T-helper 22 cell (primary cell): ENCODE measurements at places on chromosomes 5 and 9.

DNA sequence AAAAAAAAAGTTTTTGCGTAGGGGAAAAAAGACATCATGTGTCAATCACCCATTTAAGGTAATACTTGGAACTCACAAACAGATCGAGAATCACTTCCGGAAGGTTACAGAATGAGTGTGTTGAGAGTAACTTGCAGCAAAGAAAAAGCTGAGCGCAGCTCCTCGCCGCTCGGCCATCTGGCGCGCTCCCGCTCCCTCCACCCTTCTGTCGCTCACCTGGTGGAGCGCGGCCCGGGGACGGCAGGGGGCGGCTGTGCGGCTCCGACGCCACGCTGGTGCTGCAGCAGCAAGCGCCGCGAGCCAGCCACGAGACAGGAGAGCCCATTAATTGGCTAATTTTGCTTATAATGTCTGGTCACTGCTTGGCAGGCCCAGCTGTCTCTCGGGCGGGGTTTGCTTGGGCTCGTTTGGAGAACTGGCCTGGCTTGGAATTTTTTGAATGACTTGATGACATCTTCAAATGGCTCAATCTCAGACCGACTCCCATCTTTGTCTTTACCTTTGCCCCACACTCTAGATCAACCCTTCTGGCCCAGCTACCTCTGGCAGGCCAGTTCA lies 601.8 kb downstream of the CCDC171 start:
- DNase-seq = no peak

DNA sequence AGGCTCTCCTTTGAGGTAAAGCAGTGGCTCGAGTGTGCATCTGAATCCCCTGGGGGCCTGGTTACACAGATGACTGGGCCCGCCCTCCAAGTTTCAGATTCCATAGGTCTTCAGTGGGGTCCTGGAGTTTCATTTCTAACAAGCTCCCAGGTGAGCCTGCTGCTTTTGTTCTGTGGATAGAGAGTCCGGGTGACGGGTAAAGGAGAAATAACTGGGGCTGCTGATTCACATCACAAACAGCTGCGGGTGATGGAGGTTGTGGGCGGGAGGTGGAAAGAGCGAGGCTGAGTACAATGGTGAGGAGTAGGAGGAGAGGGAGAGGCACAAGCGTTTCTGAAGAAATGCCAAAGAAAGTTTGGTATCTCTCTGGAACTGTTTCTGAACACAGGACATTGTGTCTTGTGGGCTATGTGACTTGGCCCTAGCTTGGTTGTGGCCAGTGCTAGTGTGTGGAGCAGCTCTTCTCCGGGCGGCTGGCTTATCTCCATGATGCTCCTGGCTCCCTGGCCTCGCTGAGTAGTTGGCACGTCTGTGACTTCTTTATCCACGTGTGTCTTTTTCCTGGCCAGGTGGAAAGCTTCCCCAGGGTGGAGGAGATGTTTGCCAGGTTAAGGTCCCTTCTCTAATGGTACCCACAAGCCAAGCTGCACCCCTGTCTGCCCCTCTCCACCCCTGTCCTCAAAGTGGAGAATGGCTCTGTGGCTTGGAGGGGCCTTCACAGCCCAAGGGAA lies 61.7 kb downstream of the HSPA4 start:
- no peak for DNase-seq

DNA sequence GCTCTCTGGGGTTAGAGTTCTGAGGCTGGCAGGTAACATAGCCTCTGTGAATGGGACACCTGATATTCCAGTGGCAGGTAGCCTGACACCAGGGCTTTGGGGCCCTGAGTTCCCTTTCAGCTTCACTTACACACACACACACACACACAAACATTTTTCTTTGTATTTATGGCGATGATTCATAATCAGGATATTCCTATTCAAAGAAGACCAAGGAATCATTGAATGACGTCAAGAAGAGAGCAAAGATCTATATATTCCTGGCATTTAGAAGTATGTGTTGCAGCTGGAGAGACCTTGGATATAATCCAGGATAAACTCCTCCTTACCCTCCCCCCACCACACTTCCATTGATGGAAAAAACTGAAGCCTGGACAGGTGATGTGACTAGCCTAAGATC lies 7.9 kb upstream of the ENTREP1 start:
- DNase-seq = no peak

- DNase-seq = no peak
Observed at GRCh38 chr9:124880501-124880900, 18.6 kb downstream of the ARPC5L start.

GRCh38 chr9:81682797-81683196 lies 6.5 kb downstream of the TLE1 start:
- DNase-seq = no peak

GRCh38 chr5:3222924-3223323 lies 372.7 kb upstream of the IRX1 start:
- no peak for DNase-seq

GRCh38 chr9:94850540-94851434 lies 124.3 kb downstream of the AOPEP start:
- DNase-seq = no peak

DNA sequence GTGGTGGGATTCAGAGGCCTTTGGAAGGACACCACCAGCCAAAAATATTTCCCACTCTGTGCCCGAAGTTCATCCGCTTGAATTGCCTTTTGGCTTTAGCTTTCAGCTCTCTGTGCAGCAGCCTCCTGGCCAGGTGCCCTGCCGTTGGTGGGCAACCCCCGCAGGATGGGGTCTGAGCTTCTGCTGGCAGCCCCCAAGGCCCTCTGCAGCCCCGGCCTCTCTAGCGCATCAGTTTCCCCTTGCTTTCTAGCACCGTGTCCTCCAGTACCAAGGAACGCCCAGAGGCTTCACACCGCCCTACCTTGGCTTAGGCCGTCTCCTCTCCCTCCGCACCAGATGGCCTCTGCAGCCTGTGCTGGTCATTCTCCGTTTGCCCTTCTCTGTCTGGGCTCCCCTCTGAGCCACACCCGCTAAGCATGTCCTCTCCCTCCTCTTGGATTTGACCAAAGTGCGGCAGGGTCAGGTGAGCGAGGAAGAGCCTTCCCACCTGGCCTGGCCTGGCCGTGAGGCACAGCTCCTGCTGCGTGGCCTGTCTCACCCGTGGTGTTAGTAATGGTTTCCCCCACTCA lies 4.2 kb upstream of the TSC1 start:
- DNase-seq = no peak

GRCh38 chr5:31470608-31471007 lies 61.3 kb downstream of the DROSHA start:
- no peak for DNase-seq

GRCh38 chr5:139896718-139897117 lies 101.1 kb downstream of the PSD2 start:
- no peak for DNase-seq

- DNase-seq = no peak
Observed at GRCh38 chr5:109374625-109375024, 35.1 kb downstream of the PJA2 start.

GRCh38 chr5:88145221-88145610 lies 123.4 kb downstream of the TMEM161B start:
- DNase-seq = no peak

DNA sequence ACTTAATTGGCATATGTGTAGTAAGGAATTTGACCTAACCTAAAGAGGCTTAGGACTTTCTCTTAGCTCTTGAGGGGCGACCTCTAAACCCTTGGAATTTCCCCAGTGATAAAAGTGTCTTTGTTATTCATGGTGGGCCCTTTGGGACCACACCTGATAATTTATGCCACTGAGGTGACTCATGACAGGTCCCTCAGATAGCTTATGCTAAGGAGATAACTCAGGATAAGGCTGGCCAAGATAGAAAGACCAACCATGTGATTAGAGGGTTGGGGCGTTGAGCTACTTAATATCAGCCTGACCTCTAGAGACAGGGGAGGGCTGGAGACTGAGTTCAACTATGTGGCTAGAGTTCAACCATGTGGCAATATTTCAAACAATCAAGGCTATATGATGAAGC lies 218.1 kb downstream of the AP3B1 start:
- no peak for DNase-seq

GRCh38 chr5:62707131-62707530 lies 128.5 kb downstream of the LRRC70 start:
- no peak for DNase-seq

DNA sequence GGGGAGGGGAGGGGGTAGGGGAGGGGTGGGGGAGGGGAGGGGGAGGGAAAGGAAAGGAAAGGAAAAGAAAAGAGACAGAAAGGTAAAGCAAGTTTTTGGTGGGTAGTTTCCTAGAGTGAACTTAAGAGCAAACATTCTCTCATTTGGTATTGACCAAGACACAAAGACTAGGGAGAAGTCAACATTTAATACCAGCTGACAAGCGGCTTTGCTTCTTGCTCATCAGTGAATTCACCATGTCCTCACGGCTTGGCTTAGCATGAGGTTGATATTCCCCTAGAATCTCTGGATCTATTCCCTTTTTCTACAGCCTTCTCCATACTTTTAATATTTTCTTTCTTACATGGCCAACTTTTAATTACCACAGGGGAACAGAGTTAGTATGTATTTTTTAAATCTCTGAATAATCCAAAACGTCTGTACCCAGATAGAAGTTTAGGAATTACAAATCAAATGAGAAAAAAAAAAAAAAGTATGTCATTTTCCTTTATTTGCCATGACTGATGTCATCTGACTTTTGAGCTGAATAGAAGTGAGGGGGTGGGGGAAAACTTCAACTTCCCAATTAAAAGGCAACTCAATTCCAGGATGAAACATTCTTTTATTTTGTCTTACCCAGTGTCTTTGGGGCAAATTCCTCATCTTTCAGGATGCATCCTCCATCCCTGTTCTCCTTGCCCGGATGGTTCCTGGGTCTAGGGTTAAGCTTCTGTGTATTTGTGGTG lies 40.1 kb upstream of the GLIS3 start:
- DNase-seq = no peak

GRCh38 chr5:114838937-114839336 lies 330.8 kb downstream of the TRIM36 start:
- no peak for DNase-seq

DNA sequence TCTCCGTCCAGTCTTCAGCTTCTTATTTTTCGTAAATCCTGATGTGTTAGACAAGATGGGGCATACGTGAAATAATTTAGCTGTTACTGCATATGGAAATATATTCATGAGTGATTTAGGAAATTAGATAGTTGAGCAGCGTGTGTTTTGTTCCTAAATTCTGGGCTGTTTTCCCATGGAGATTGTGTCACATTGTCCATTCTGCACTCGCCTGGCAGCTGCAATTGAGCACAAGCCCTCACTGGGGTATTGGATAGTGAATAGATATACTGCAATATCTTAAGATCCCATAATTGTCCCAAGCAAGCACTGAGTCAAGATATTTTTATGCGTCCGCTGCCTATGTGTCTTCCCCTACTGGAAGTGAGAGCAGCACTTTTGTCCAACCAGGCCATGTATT lies 1027.1 kb upstream of the WWC1 start:
- no peak for DNase-seq

DNA sequence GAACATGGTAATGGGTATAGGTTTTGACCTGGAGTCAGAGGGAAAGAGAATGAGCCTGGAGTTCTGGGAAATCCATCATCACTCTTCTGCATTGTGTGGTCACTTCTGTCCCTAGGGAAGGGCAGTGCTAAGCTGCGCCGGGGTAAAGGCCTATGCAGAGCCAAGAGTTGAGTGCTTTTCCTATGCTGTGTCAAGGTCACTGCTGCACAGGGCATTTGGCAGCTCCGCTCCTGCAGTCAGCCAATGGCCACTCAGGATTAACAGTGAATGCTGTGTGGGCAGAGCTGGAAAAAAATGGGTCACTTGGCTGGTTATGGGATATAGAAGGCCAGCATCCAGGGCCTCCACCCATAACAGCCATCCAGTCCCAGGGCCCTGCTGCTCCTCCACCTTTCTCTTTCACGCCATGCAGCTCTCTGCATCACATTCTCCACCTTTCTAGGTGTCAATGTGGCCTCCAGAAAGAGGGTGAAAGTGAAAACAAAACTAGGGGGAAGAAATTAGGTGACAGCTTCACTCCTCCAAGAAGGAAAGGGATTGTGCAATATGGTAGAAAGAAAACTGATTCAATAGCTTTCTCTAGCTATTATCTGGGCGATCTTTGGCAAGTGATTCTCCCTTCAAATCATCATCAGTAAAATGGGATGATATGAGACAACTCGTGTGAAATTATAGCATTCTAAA lies 279.3 kb upstream of the ANKRD55 start:
- no peak for DNase-seq

DNA sequence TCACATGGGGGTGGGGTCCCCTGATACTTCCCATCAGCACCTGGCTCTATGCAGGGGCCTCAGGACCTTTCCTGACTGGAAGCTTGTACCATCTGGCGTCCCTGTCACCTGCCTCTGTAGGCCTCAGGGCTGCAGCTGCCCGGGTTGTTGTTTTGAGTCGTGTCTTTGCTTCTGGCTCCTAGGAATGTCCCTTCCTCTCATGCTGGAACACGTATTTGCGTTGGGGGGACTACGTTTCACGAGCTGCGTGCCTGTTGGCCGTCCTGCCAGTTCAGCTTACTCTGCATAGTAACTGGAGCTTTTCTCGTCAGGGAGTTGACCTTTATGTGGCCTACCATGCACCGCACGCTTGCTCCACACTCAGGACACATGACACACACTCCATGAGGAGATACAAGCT lies 54.9 kb upstream of the IRX4 start:
- no peak for DNase-seq

DNA sequence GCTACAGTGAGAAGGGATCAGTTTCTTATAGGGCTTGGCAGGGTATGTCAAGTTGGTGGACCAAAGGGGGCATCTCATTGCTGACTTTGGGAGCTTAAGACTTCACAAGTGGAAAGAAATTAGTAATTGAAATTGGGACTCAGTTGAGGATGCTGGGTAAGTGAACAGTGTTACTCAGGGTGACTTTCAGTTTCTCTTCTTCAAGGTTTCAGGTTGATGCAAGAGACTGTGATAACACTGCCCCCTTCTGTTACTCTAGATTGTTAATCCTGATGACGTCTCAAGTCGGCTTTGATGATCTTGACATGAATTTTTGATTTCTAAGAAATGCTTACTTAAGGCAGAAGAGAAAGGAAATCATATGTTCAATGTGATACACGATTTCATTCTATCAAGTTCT lies 21.3 kb downstream of the KCTD16 start:
- DNase-seq = peak; percentile 7

- DNase-seq = no peak
Observed at GRCh38 chr9:36268007-36268427, 9.8 kb upstream of the GNE start.

GRCh38 chr5:73295921-73296320 lies 122.9 kb downstream of the TMEM174 start:
- no peak for DNase-seq

GRCh38 chr5:57690724-57691123 lies 208.1 kb upstream of the ACTBL2 start:
- no peak for DNase-seq

GRCh38 chr9:68523367-68523936 lies 17.2 kb downstream of the TMEM252 start:
- DNase-seq = no peak
